ENCODE measurements at places on chromosomes 1 and 21. TPM values are rescaled to one million over a fixed set of nuclear protein-coding genes. Genes with fewer than 3 reads are reported as not detected.

DNA sequence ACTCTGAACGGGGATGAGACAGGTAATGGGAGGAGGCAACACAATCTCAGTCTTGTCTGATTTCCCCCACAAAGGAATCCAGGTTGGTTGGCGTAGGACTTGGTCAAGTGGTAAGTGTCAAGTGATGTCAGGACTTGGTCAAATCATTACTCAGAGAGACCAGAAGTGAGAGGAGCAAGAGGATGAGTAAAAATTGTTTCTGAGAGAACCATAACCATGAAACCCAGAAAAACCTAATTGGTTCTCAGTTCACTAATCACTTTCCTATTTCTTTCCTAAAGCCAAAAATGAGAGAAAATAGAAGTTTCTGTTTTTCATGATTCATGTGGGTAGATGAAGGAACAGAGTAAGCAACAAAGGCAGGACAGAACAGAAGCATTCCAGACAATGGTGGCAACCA lies 5.0 kb downstream of the PHC2 start:
- DNase-seq, result no peak

Gene ZNF683
- total RNA-seq, result not detected

Gene MSH4
- total RNA-seq, result 0.40 TPM

Gene CXADR
- total RNA-seq, result 27.1 TPM

- peak; percentile 33 for DNase-seq
Measured at GRCh38 chr1:59554011-59554663, 257.2 kb downstream of the FGGY start.

Gene CDA
- 2.9 TPM for total RNA-seq

DNA sequence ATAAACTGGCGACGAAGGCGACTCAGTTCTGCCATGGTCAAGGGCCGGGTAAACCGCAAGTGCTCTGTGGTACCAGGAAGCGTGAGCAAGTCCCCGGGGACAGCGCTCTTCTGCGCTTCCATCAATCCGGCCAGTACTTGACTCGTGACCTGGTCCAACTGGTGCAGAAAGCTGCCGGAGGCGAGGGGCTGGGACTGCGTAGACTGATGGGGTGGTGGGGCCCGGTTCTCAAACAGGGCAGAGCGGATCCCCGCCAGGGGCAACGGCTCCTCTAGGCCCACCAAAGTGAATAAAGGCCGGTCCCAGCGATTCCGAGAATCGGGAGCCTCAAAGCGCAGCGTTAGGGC lies 852 bp downstream of the KTI12 start:
- DNase-seq, result peak; percentile 48

Measured in left ventricle myocardium superior (tissue), 1 donor.